ENCODE measurements at places on chromosomes 6 and 20.

DNA sequence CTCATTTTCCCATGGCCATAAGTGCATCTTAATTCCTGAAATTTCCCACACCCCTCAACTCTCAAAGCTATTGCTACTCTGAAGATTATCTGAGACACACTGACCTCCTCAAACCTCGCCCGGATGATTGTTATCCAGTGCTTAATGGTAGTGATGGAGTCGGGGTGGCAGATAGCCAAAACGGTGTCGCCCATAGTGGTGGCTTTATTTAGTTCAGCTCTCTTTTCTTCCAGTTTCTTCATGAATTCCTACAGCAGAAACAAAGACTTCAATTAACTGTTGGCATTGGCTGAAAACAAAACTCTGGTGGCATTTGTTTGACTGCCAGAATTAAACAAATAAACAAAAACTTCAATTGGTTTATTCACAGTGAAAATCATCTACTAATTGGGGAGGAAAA is 165.4 kb downstream of the DST start:
- DNase-seq: no peak

DNA sequence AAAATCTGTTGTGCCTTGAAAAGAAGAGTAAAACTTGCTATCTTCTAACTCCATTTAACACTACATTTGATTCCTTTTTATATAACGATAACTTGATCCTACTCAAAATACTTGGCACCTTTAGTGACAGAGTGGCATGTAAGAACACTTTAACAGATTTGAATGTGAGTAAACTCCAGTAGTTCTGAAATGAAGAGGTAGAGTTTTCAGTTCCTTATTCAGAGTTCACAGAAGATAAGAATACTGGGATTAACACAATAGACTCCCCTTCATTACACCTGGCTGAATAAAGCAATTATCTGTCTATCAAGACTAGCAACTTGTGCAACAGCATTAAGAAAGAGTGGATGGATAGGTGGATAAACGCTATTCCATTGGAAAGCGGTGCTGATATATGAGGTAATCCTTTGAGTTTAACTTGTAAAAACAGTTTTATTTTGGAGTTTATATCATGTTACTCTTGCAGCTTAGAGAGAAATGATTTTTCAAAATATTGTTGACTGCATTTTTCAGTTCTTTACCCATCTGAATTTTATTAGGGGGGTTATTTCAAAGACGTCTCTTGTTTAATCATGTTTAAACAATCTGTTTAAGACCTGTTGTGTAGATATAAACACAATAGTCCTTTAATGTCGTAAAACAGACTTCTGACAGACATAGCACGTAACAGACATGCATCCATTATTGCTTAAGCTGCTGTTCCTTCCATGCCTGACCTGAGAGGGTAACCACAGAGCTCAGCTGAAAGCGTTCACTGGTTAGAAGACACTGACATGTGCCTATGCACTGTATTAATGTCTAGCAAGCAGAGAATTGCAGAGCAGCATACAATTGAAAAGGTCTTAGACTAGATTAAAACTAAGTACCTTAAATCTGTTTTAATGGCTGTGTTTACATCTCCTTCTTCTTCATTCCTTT is 102.4 kb upstream of the SUPT3H start:
- DNase-seq: no peak

GRCh38 chr20:23311947-23312506 is 38.6 kb upstream of the NXT1 start:
- no peak for DNase-seq

GRCh38 chr20:23508449-23509229 is 17.7 kb downstream of the CST8 start:
- no peak for DNase-seq

GRCh38 chr6:131250936-131251335 is 115.7 kb downstream of the AKAP7 start:
- no peak for DNase-seq

GRCh38 chr6:139418481-139419132 is 44.2 kb upstream of the CITED2 start:
- DNase-seq: no peak

Data from transverse colon (tissue), 4 donors.